ENCODE measurements at places on chromosomes 5 and 9.

GRCh38 chr9:69585571-69585970 lies 86.6 kb downstream of the APBA1 start:
- no peak for DNase-seq

DNA sequence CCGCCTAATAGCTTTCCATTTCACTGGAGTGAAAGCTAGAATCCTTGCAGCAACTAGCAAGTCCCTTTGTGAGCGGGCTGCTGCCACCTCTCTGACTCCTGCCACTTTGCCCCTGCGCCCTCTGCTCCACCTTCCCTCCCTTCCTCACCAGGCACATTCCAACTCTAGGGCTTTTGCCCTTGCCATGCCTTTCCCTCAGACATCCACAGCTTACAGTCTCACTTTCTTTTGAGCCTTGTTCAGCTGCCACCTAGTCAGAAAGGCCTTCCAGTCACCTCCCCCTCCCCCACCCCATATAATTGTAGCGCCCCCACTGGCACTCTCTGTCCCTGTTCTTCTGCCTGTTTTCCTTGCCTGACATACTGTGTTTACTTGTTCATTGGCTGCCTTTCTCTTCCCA lies 31.0 kb downstream of the CYSTM1 start:
- no peak for DNase-seq

- DNase-seq = peak; percentile 66
Measured at GRCh38 chr5:139638090-139638735, 9.9 kb upstream of the CXXC5 start.

DNA sequence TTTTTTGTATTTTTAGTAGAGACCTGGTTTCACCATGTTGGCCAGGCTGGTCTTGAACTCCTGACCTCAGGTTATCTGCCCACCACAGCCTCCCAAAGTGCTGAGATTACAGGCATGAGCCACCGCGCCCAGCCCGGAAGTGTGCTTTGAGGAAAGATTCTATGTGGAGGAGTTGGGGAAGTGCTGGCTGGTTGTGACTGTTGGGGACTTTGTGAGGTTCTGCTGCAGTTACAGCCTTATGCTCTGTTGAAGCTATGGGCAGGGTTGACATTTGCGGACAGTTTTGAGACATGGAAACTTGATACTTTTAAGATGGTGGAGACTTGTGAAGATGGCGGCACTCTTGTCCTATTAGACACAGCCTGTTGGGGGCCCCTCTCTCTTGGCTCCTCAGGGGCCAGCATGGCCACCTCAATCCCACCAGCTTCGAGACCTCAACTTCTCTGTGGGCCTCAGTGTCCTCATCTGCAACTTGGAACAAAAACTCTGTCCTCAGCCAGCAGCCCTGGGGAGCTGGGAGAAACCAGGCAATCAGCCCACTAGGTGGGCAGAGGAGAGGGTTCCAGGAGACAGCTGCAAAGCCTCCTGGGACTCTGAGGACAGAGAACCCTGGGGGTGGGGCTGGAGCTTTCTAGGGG lies 24.9 kb downstream of the C9orf50 start:
- no peak for DNase-seq

DNA sequence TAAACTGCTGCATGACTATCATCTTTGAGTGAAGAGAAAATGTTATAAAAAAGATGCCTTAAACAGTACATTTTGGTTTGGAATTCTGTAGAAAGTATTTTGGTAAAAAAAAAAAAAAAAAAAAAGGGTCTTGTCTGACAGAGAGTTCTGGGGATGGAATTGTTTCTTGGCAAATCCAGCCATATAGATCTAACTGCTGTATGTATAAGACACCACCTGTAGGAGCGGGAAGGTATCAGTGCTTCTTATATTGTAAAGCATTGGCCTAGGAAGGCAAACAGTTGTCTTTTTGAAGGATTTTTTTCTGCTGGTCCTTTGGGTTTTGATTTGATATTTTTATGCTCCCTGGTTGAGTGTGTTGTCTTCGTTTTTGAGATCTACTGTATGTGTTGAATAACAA lies 2.8 kb downstream of the PURA start:
- DNase-seq = no peak

- DNase-seq = no peak
Measured at GRCh38 chr9:38689678-38690077, 30.3 kb downstream of the FAM240B start.

Measured in SHP77 treated with DMSO at 0.1 percent for 48 hours (cell line).